Cortex of kidney (tissue), 1 donor: ENCODE measurements at places on chromosomes 3 and 15.
A peak's percentile ranks its signal among the peaks of the same experiment; 100 is the strongest.

GRCh38 chr3:29353807-29354206, 72.9 kb downstream of the RBMS3 start:
- DNase-seq: no peak

GRCh38 chr15:57251941-57252340, 124.4 kb upstream of the CGNL1 start:
- no peak for DNase-seq

GRCh38 chr15:64095795-64096667, at the start of gene SNX1:
Gene SNX1, plus strand, starts transcription at chr15:64095982. Its CDS starts 32 bp downstream, at chr15:64096014.
- peak; percentile 31 for DNase-seq

DNA sequence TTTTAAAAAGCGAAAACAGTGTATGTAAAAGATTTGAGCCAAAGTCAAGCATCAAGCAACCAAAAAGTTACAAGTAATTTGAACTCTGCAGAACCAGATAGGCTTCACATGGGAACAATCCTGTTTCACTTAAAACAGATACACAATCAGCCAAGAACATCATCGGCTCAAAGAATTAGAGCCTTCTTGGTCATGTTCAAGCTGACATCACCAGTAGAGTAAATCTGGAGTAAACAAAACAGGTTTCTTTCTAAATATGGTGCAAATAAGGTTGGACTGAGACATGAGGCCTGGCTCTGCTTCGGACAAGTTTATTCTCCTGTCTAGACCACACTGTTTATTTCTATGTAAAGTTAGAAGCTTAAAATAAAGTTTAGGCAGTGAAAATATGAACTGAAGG, 116.0 kb downstream of the GMNC start:
- DNase-seq: no peak

- no peak for DNase-seq
These were observed 14.4 kb upstream of the SENP7 start for GRCh38 chr3:101527441-101527840.

DNA sequence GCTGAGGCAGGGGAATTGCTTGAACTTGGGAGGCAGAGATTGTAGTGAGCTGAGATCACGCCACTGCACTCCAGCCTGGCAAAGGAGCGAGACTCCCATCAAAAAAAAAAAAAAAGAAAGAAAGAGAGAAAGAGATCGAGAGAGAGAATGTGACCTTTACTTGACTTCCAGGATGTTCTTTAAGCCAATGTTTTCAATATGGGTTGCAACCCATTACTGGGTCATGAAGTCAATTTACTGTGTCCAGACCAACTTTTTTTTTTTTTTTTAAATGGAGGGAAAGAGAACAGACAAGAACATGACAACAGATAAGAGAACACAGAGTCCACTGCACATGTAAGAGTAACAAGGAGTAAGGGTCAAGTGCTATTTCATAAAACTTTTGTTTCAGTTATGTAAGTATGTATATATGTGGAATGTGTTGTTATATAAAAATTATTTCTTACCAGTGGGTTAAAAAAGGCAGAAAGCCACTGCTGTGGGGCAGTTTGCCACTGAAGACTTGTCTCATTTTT, 29.8 kb downstream of the RAB8B start:
- no peak for DNase-seq

- no peak for DNase-seq
These were observed 50.8 kb downstream of the GPR176 start for GRCh38 chr15:39869254-39869653.

DNA sequence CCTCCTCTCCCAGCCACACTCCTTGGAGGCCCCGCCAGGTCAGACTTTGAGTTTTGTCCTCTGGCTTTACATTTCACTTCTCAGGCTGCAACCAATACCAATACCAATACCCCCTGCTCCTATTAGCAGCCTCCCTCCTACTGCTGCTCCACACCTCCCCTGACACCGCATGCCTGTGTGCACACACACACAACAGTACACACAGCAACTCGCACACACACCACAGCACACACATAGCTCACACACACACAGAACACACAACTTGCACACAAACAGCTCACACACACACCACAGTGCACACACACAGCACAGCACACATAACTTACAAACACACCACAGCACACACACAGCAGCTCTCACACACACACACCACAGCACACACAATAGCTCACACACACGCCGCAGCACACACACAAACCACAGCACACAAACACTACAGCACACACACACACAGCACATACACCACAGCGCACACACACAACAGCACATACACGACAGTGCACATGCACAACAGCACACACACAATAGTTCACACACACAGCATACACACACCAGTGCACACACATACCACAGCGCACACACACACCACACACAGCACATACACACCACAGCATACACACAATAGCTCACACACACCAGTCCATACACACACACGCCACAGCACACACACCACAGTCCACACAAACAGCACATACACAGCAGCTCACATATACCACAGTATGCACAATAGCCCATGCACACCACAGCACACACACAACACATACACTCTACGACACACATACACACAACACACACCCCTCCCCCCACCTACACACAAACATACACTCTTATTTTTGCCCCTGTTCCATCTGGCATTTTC, 204.7 kb downstream of the UACA start:
- no peak for DNase-seq

- no peak for DNase-seq
These were observed 64.3 kb downstream of the FRMD5 start for GRCh38 chr15:44130778-44131177.

DNA sequence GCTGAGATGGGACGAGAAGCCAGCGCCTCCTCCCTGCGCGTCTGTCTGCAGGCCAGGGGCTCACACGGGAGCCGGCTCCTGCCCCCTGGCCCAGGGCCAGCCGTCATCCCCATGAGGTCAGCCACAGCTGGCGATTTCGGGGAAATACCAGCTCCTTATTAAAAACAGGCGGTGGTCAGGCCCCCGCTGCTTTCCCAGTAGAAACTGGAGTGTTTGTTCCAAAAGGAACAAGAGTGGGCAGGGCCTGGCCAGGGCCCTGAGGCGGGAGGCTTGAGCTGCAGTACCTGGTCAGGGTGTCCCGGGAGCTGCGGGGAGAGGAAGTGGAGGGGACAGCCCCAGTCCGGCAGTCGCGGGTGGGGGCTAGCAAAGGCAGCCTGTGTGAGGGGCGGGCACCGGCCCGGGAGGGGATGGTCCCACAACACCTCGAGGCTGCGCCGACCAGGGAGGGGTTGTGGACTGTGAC, 17.8 kb downstream of the MYL3 start:
- DNase-seq: no peak

GRCh38 chr3:69568458-69568857, 170.8 kb upstream of the MITF start:
- no peak for DNase-seq

DNA sequence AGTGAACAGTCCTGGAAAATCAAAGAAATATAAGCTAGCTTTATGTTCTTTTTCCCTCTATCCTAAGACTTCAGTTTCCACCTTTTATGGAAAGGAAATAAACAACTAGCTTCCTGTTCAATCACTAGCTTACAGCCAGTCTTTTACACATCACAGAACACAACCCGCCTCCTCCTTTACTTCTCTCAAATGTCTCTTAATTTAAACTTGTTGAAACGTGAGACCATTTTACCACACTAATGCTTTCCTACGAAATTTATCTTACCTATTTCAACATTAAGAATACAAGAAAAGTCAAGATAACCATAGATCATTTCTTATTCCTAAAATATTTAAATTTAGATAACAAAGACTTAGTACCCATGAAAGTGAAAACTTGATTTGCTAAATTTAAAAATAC, 6.2 kb downstream of the PRTG start:
- no peak for DNase-seq

- no peak for DNase-seq
These were observed 71.0 kb downstream of the ZMAT3 start for GRCh38 chr3:179000659-179001058.

GRCh38 chr3:64417816-64418215, 192.6 kb upstream of the PRICKLE2 start:
- DNase-seq: no peak

DNA sequence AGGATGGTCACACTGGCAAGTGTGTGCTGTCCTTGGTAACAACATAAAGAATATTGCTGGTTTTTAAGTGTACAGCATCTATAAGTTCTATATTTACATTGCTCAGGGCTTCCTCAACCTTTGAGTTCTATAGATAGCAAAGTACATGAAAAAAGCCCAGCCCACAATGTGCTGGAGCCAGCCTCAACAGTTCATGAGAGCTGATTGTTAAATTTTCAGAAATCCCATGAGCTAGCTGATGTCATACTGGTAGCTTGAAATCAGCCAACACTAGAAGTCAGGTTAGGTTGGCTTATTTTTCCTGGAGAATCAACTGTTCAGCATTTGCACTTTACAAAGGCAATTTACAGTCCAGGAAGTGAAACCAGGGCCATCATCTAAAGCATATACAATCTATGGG, 102.8 kb downstream of the STRIT1 start:
- no peak for DNase-seq

- no peak for DNase-seq
These were observed 1.3 kb downstream of the PSMD2 start for GRCh38 chr3:184300378-184300720.

GRCh38 chr3:85604641-85605040, 645.9 kb downstream of the CADM2 start:
- no peak for DNase-seq

- DNase-seq: no peak
These were observed 38.9 kb downstream of the ANO10 start for GRCh38 chr3:43582866-43583265.

DNA sequence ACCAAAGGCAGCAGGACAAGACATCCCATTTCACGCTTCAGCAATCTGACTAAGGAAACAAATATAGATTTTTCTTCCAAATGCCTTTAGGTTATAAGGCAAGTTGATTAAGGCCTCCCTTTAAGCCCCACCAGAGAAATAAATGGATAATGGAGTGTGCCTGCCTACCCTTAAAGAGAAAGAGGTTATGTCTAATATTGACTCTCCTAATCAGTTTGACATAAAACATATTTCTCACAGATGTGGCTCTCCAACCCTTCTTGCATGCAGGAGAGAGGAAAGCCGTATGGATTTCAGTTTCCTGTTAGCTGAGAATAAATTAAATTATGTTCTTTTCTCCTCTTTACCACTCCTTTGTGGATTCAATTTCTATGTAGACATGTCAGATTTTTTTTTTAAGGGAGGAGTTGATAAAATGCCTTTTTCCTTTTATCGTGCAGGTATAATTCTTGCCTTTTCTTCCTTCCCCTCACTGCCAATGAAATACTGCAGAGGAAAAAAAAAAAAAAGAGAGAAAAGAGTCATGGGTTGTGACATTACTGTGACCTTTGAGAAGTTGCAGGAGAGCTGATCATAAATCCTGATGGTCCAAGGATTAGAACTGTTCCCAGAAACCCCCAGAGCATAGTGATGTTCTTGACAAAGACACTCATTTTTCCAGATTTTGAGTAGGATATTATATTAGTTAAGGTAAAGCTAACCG, 355.3 kb upstream of the SLCO3A1 start:
- no peak for DNase-seq

- DNase-seq: no peak
These were observed 1.8 kb downstream of the KCNMB2 start for GRCh38 chr3:178538056-178538455.

GRCh38 chr3:59817511-59817910, 767.7 kb upstream of the CFAP20DC start:
- DNase-seq: no peak

- no peak for DNase-seq
These were observed 38.5 kb upstream of the CPB1 start for GRCh38 chr3:148789146-148789545.

DNA sequence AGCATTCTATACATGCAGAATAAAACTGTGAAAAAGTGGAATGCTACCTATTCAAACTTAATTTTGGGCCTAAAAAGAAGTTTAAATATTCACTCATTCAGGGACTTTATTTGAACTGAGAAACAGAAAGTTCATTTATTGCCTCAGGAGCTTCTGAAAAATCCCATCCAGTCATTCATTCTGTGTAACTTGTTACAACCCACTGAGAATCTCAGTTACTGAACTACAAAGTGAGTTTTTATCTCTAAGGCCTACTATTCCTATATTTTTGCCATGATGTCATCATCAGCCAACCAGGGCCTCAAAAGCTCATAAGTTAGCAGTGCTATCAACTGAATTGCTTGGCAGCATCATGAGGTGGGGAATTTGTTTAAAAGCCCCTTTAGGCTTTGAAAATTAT, 98.0 kb upstream of the BOC start:
- DNase-seq: no peak

GRCh38 chr3:193852901-193853300, 259.9 kb downstream of the OPA1 start:
- no peak for DNase-seq

- DNase-seq: no peak
These were observed 19.6 kb downstream of the TIMP4 start for GRCh38 chr3:12139111-12139511.

GRCh38 chr15:90054618-90055097, 47.6 kb downstream of the IDH2 start:
- DNase-seq: no peak

DNA sequence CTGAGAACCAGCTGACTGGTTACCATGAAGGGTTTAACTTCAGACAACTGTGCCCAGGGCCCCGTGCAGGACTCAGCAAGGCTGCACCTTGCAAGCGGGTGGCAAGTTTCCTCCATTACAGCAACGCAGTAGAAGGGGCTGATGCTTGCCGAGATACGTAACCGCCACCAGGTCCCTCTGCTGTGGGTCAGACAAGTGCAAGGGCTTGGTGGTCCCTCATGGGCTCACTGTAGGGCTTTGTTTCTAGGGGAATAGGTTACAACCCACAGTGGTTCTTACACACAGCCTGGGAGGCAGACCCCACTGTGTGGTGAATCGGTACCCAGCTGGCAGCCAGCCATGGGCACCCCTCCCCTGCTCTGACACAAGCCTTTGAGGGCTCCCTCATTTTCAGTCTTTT, 15.5 kb upstream of the SNRPA1 start:
- DNase-seq: no peak

DNA sequence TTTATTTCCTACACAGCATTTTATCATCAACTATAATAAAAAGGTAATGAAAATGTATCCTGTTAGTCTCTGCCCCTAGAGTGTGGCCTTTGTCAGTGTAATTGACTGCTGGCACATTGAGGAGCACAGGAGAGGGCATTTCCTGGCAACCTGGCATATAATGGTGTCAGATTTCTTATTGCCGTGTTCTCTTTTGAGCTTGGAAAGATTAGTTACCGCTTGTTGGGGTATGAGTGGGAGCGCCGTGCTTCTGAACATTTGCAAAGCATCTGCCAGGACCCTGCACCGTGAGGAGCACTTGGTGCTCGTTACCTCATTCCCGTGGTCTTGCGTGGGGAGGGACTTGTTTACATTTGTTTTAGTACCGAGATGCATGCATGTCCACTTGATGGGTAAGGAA, 124.4 kb downstream of the PTPRG start:
- DNase-seq: no peak

- DNase-seq: no peak
These were observed 4.7 kb upstream of the CALML4 start for GRCh38 chr15:68209735-68210408.

GRCh38 chr3:52240059-52240885, 1.3 kb upstream of the TWF2 start:
- DNase-seq: no peak

GRCh38 chr15:71811752-71812735, 1.7 kb downstream of the NR2E3 start:
- DNase-seq: no peak

GRCh38 chr3:104596054-104596453, 770.7 kb upstream of the ALCAM start:
- DNase-seq: no peak

- no peak for DNase-seq
These were observed 217.9 kb downstream of the THSD4 start for GRCh38 chr15:71333136-71333700.
